ENCODE measurements at places on chromosomes 1 and 21.

- DNase-seq = no peak
These were observed 165.3 kb downstream of the TNFSF18 start for GRCh38 chr1:172885411-172885810.

DNA sequence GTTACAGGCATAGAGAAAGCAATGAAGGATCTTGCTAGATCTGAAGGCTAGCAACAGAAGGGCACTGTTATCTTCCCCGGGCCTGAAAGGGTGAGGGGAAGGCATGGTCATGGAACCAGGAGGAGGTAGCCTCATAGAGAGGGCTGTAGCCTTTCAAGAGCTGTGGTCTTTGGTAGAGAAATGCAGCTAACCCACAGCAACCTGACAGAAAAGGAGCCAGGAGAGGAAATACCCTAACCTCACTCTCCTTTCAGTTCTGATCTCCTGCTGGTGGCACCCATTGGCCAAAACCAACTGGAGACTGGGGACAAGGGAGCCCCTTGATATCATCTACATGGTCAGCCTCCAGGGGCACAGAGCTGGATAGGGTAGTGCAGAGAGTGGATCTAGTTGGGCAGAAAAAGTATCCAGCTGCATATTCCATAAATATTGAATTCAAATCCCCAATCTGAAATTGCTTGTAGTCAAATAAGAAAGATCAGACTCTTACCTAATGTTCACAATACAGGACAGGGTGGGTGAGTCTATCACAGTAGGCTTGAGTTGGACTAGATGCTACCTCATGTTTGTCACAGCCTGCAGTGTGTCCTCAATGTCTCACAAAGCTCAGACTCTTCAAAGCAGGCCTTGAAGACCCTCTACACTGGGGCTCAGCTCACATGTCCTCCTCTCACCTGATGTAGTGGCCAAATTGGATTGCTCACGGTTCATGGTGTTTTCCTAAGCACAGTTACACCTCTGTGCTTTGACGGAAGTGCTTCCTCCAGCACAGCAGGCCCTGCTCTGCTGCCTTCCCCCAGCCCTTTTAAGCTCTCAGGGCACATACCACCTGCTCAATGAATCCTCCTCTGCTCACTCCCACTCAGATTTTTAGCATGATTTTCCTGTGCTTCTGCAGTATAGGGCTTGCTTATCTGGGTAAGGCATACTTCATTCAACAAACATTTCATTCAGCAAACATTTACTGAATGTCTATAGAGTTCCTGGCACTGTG is 74.1 kb upstream of the JUN start:
- DNase-seq = no peak

- DNase-seq = no peak
These were observed 9.8 kb downstream of the UBASH3A start for GRCh38 chr21:42413500-42413899.

DNA sequence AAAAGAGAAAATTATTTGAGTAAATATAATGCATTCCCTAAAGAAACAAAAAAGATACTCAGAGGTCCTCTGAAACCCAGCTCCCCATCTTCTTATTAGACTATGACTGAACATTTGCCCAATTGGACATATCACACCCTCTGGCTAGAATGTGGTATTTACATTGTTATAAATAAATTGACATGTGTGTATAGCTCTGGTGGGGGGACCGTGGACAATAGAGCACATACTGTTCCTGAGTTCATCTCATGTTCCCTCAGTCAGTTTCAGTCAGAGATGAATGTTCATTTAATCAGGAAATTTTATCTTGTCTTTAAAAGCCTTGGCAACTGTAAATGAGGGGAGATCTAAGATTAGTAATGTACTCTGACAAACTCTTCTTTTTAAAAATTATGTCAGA is 459.3 kb upstream of the ADAMTS5 start:
- no peak for DNase-seq

DNA sequence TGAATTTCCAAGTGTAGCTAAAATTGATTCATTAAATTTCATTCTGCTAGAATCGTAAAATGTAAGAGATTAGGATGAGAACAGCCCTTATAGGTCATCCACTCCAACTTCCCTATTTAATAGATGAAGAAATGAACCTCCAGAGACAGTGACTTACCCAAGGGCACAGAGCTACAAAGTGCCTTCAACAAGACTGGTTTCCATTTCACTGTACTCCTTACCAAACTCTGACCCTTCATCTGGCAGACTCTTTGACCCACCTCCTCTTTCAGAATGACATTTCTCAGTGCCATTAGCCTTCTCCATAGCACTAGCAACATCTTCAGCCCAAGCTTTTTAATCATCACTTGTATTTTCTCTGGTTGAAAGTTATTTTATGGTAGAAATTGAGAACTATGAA is 161.3 kb downstream of the NEK7 start:
- no peak for DNase-seq

Measured in stimulated activated CD4-positive, alpha-beta T cell treated with anti-CD3 and anti-CD28 coated beads, TNF-alpha, amount 100 ng/mL, for 4 hours (primary cell).